Smooth muscle cell of bladder (primary cell): ENCODE measurements at places on chromosomes 2 and 18. TPM values are rescaled to one million over a fixed set of nuclear protein-coding genes. Genes with fewer than 3 reads are reported as not detected.

Gene ANKRD36B
- total RNA-seq, result 17.8 and 20.7 TPM in 2 replicates

Gene FOXI3
- not detected in 2 replicates for total RNA-seq

Gene ASAP2
- 15.1 and 16.9 TPM in 2 replicates for total RNA-seq

Gene ACADL
- total RNA-seq, result under 0.01 and 0.37 TPM in 2 replicates

Gene KCNG2
- 1.3 and 4.7 TPM in 2 replicates for total RNA-seq

Gene REG3A
- total RNA-seq, result not detected in 2 replicates

Gene ESPNL
- total RNA-seq, result 2.3 and 2.4 TPM in 2 replicates

Gene TWIST2
- 45.2 and 60.6 TPM in 2 replicates for total RNA-seq

Gene WNT10A
- not detected in 2 replicates for total RNA-seq

Gene OSR1
- total RNA-seq, result 12.1 and 36.5 TPM in 2 replicates

Gene ALKAL2
- total RNA-seq, result 0.43 TPM in 1 of 2 replicates, not detected in the other

Gene CYTIP
- total RNA-seq, result 0.28 TPM in 1 of 2 replicates, not detected in the other

Gene HOXD4
- under 0.01 and 0.18 TPM in 2 replicates for total RNA-seq

Gene CXCR1
- not detected in 2 replicates for total RNA-seq

Gene CCDC148
- total RNA-seq, result 0.28 and 0.46 TPM in 2 replicates

Gene GAL3ST2
- 0.18 TPM in 1 of 2 replicates, not detected in the other for total RNA-seq

Gene NOP58
- 34.4 and 41.9 TPM in 2 replicates for total RNA-seq

Gene DOK1
- total RNA-seq, result 21.9 and 27.9 TPM in 2 replicates

Gene PSMA8
- not detected in 2 replicates for total RNA-seq

Gene BBS5
- 4.7 and 6.6 TPM in 2 replicates for total RNA-seq

Gene IL18R1
- 0.85 and 1.5 TPM in 2 replicates for total RNA-seq

Gene MC4R
- total RNA-seq, result not detected in 2 replicates

Gene DSG3
- under 0.01 and 0.28 TPM in 2 replicates for total RNA-seq

Gene SPATS2L
- 72.4 and 75.3 TPM in 2 replicates for total RNA-seq

Gene AGXT
- 0.14 TPM in 1 of 2 replicates, not detected in the other for total RNA-seq

Gene TRAF3IP1
- 9.9 and 11.9 TPM in 2 replicates for total RNA-seq

Gene ASIC4
- total RNA-seq, result under 0.01 and 0.37 TPM in 2 replicates
